ENCODE measurements at places on chromosomes 1 and 21.

- no peak for DNase-seq
Measured at GRCh38 chr1:208010487-208011071, 99.7 kb upstream of the CD34 start.

- DNase-seq: no peak
Measured at GRCh38 chr1:231690059-231690458, 63.5 kb downstream of the DISC1 start.

- DNase-seq: no peak
Measured at GRCh38 chr1:161137881-161138280, 5.4 kb upstream of the DEDD start.

DNA sequence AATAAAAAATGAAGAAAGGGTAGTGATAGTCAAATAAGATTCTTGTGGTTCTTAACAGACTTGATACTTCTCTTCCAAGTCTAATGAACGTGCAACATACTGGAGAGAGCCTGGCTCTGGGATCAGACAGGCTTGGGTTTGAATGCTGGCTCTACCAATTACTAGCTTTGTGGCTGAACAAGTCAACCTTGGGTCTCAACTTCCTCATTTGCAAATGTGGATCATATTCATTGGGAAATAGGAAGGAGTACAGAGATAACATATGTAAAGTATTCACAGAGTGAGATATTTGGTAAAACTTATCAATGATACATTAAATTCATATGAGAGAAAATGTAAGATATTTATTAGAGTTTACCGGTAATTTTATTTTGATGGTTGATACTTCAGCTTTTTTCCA lies 2.0 kb downstream of the EDEM3 start:
- no peak for DNase-seq

DNA sequence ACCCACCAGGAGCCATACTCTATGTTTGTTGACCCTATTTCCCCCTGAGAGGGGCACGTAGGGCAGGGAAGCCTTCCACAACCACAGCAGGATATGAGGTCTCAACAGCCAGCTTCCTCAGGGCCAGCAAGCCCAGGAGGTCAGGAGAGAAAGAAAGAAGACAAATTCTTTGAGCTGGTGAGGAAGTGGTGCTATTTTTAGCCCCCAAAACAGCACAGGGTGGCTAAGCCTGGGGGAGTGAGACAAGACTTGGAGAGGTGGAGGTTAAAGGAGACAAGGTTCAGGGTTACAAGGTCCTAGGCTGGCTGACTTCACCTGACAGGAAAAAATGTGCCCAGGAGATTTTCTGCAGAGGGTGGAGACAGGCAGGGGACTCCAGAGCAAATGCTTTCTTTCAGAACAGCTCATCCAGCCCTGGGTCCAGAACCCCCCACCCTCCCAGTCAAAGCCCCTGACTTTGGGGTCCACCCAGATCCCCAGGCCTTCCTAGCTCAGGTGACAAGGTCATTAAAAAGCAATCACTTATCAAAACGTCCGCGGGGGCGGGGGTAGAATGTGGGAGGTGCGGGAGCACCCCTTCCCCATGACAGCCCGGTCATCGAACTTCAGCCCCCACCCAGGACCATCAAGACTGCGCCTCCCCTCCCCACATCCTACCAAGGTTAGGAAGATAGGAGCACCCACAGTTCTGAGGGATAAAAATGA lies 1.3 kb downstream of the SV2A start:
- no peak for DNase-seq

All from AG09309 (cell line).